Keratinocyte (primary cell): ENCODE measurements at places on chromosomes 7 and 10. TPM values are rescaled to one million over a fixed set of nuclear protein-coding genes. Genes with fewer than 3 reads are reported as not detected.

DNA sequence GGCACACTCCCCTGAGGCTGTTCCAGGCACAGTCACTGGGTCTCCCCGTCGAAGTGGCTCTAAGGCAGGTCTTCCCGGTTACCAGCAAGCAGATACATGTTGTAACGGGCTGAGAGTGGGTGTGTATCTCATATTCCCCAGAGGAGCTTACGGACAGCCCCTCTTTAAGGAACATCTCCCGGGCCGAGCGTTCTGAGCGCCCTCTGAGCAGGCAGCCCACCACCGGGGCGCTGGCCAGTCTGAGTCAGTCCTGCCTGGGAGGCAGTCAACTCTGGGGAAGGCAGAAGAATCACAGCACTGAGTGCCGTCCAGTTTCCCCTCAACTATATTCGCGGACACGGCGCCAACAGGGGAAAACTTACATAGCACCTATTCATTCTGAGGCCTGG is 117.4 kb downstream of the LHPP start:
- peak; percentile 7 for DNase-seq

DNA sequence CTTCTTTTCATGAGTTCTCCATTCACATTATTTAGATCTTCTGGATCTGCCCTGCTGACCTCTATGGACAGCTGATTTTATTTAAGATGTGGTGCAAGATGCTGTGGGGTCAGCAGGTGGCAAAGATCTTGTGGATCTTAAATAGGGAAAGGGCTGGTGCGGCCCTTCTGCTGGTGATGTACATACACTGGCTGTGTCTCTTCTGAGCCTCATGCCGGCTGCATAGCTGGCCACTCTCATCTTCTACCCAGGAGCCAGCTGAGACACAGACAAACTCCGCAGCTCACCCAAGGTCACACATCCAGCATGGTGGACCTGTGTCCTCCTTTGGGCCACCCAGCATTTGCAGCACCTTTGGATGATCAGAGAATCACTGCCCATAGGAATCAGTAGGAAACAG is 9.7 kb downstream of the RBP3 start:
- no peak for DNase-seq

DNA sequence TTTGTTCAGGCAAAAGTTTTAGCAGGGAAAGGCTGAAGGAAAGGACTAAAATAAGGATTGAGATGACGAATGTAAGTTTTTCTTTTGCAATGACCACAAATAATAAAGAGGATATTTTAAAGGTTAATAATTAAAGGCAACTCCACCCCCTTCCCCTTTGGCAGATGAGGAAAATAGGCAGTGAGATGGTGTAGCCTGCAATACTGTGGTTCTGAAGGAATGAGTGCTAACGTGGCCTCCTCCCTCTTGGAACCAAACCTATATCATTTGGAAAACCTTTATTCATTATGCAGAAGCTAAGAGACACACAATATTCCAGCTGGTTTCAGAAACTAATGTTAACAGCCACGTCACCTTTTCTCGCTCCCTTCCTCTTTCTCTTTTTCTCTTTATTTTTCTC is 70.9 kb upstream of the COL1A2 start:
- no peak for DNase-seq

DNA sequence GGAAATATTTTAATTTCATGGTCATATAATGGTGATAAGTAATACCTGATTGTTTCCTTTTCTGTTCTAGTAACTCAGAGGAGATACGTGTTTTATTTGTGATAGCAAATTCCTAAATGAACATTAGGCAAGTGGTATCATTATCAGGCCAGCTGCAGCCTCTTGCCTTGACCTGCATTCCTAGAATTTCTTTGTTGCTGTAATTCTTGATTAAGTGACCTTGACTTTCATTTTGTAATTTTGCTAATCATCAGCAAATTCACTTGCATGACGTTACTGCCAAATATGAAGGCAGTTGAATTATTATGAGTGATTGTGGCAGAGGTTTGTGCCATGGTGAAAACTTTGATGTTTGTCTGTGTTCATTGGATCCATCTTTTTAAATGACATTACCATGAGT is 5.6 kb upstream of the AS3MT start:
- DNase-seq = no peak

DNA sequence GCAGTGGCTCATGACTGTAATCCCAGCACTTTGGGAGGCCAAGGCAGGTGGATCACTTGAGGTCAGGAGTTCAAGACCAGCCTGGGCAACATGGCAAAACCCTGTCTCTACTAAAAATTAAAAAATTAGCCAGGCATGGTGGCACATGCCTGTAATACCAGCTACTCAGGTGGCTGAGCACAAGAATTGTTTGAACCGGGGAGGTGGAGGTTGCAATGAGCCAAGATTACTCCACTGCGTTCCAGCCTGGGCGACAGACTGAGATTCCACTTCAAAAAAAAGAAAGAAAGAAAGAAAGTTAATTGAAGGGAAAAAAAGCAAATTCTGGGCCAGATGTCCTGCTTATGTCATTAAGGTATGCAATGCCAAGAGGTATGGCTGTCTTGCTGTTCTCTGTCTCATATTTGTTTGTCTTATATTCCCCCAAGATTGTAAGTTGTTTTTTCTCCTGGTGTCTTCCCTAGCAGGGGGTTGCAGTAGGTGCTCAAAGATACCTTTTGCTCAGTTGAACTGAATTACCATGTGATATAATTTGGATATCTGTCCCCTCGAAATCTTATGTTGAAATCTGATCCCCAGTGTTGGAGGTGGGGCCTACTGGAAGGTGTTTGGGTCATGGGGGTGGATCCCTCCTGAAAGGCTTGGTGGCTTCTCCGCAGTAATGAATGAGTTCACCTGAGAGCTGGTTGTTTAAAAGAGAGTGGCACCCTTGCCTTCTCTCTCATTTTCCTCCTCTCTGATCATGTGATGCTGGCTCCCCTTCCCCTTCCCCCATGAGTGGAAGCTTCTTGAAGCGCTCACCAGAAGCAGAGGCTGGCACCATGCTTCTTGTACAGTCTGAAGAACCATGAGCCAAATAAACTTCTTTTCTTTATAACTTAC is 60.9 kb downstream of the MYOF start:
- DNase-seq = no peak

DNA sequence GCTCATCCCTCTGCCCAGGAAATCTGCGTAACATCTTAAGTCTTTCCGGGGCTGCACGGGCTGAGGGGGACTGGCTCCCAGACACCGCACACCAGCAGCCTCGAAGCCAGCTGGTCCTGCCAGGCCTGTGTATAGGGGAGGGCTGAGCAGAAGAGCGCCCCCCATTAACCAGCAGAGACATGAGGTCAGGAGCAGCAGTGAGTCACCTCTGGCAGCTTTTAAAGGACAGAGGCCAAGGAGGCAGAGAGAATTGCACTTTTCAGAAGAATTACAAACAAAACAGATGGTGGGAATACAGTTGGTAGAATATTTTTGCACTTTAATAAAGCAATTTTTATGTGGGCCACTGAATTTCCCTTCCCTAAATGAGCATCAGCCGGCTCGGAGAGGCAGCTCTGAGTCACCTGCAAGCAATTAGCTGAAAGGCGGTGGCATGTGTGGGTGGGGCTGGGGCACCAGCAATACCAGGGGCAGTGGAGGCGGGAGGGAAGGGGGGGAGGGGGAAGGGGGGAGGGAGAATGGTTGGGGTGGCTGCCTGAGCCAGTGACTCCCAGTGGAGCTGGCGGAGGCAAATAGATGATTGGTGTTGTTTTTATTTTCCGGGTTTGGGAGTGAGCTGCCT is 39.1 kb downstream of the GOLGA7B start:
- DNase-seq = peak; percentile 50

GRCh38 chr10:51821045-51821444 is 121.7 kb upstream of the CSTF2T start:
- no peak for DNase-seq

- DNase-seq = no peak
These were observed 106.3 kb downstream of the C7orf25 start for GRCh38 chr7:42805601-42806000.

DNA sequence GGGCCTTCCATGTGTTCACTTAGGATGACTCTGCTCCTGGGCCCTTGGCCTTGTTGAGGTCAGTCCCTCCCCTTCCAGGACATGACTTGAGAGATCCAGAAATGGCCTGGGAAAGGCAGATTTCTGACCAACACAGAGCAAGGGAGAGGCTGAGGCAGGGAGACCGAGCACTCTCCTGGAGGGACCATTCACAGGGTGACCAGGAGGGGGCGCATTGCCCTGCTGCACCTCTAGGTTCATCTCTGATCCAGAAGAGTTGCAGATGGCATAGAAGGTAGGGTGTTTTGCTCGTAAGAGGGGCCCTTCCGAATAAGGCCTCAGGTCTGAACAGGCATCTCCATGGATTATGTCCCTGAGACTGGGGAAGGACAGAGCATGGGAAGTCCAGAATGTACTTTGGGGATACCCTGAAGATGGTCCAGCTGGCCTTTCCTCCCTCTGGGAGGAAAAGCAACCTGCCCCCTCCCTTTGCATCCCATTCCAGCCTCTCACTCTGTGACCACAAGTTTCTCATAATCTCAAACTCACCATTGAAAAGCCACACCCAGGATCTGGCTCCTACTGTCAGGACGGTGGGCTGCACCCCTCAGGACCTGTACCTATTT is 6.6 kb downstream of the DMBT1 start:
- DNase-seq = no peak

- no peak for DNase-seq
These were observed 117.5 kb upstream of the CDK13 start for GRCh38 chr7:39832519-39833085.

The MUC3A gene
- polyA plus RNA-seq = 0.06 to 1.2 TPM (median 0.10 TPM) in 3 replicates

The STRIP2 gene
- polyA plus RNA-seq = 9.5 to 18.6 TPM (median 12.5 TPM) in 3 replicates

The SPDYE5 gene
- polyA plus RNA-seq = 0.04 TPM in 1 of 3 replicates, not detected in the others

The FAM241B gene
- polyA plus RNA-seq = 7.7 to 8.3 TPM (median 7.9 TPM) in 3 replicates

The IFIT1B gene
- polyA plus RNA-seq = not detected in 3 replicates

The ANKRD1 gene
- 0.06 to 0.07 TPM (median 0.07 TPM) in 3 replicates for polyA plus RNA-seq
